ENCODE measurements at places on chromosomes 12 and 14. TPM values are rescaled to one million over a fixed set of nuclear protein-coding genes. Genes with fewer than 3 reads are reported as not detected.

The LBHD2 gene
- not detected for total RNA-seq

The DGLUCY gene
- total RNA-seq, result 19.5 TPM

The KRT72 gene
- total RNA-seq, result not detected

The ARHGAP9 gene
- total RNA-seq, result 0.17 TPM

The ANG gene
- 11.3 TPM for total RNA-seq

The OAS2 gene
- 0.11 TPM for total RNA-seq

The LGALS3 gene
- 177 TPM for total RNA-seq

The TMEM132C gene
- not detected for total RNA-seq

The MANSC4 gene
- total RNA-seq, result not detected

The ORMDL2 gene
- 107 TPM for total RNA-seq

The SYCP3 gene
- not detected for total RNA-seq

The PTCSC3 gene
- not detected for total RNA-seq

The IRAK4 gene
- 4.8 TPM for total RNA-seq

The ART4 gene
- total RNA-seq, result not detected

The CMAS gene
- total RNA-seq, result 42.8 TPM

The CD4 gene
- total RNA-seq, result not detected

The B4GALNT1 gene
- total RNA-seq, result 44.4 TPM

The TMEM179 gene
- 0.38 TPM for total RNA-seq

The SLC4A8 gene
- total RNA-seq, result 1.5 TPM

The SLC17A8 gene
- not detected for total RNA-seq

The PTPRQ gene
- 0.06 TPM for total RNA-seq

The ANKRD33 gene
- not detected for total RNA-seq

The APOLD1 gene
- total RNA-seq, result 0.21 TPM

The LTBR gene
- 246 TPM for total RNA-seq

The HOXC13 gene
- 21.8 TPM for total RNA-seq

The XRCC3 gene
- total RNA-seq, result 29.6 TPM

The FAM90A1 gene
- total RNA-seq, result 0.21 TPM

The CCDC177 gene
- total RNA-seq, result 0.05 TPM

The MIP gene
- not detected for total RNA-seq

The MEG3 gene
- 41.2 TPM for total RNA-seq

The GALNT16 gene
- 2.8 TPM for total RNA-seq

The TAS2R13 gene
- total RNA-seq, result not detected

The EML1 gene
- 34.0 TPM for total RNA-seq

The SLC2A14 gene
- 0.63 TPM for total RNA-seq

The KRT71 gene
- total RNA-seq, result not detected

The ANO2 gene
- total RNA-seq, result not detected

The TESPA1 gene
- not detected for total RNA-seq

The VDR gene
- total RNA-seq, result 3.0 TPM

The MORN3 gene
- 0.17 TPM for total RNA-seq

The KRT8 gene
- 5,083 TPM for total RNA-seq

The LPAR5 gene
- 0.59 TPM for total RNA-seq

The GDF3 gene
- not detected for total RNA-seq

The DIABLO gene
- total RNA-seq, result 67.6 TPM

The ETFBKMT gene
- 1.3 TPM for total RNA-seq
